ENCODE measurements at places on chromosomes 7 and 10.
A peak's percentile ranks its signal among the peaks of the same experiment; 100 is the strongest.

- peak; percentile 37 for DNase-seq
Measured at GRCh38 chr7:149284343-149284742, 22.3 kb downstream of the ZNF783 start.

DNA sequence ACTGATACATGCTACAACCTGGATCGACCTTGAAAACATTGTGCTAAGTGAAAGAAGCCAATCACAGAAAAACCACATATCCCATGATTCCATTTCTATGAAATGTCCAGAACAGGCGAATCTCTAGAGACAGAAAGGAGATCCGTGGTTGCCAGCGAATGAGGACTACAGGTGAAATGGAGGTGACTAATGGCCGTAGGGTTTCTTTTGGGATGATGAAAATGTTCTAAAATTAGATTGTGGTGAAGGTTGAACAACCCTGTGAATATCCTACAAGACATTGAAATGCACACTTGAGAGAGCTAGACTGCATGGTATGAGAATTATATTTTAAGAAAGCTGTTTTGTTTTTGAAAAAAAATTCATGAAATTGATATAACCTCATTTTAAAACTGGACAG, 188.5 kb upstream of the PLXNA4 start:
- DNase-seq, result no peak

GRCh38 chr10:88938938-88939337, 13.6 kb downstream of the ACTA2 start:
- DNase-seq, result no peak

DNA sequence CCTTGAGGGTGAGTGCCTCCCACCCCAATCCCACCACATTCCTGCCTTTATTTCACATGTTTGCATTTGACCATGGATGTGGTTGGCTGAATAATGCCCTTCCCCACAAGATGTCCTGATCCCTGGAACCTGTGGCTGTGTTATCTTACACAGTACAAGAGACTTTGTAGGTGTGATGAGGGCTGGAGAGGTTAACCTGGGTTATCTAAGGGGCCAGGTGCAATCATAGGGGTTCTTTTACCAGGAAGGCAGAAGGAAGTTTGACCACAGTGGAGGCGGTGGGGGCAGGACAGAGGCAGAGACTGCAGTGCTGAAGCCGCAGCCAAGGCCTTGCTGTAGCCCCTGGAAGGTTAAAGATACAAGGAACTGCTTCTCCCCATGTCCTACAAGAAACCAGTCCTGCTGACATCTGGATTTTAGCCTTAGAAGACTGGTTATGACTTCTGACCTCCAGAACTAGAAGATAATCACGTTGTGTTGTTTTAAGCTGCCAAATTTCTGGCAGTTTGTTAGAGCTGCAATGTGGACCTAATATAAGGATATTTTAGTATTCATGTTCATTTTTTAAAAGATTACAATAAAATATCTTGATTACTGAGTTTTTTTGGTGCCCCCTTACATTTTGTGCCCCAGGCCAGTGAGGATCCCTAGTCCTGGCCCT, 136.6 kb downstream of the ARHGAP22 start:
- DNase-seq, result no peak
